Gastroesophageal sphincter (tissue), 4 donors: ENCODE measurements at places on chromosomes 3 and 15. TPM values are rescaled to one million over a fixed set of nuclear protein-coding genes. Genes with fewer than 3 reads are reported as not detected.

The DOCK3 gene
- 5.5 TPM for total RNA-seq

The TIGIT gene
- not detected for total RNA-seq

The DAPK2 gene
- 2.0 TPM for total RNA-seq

DNA sequence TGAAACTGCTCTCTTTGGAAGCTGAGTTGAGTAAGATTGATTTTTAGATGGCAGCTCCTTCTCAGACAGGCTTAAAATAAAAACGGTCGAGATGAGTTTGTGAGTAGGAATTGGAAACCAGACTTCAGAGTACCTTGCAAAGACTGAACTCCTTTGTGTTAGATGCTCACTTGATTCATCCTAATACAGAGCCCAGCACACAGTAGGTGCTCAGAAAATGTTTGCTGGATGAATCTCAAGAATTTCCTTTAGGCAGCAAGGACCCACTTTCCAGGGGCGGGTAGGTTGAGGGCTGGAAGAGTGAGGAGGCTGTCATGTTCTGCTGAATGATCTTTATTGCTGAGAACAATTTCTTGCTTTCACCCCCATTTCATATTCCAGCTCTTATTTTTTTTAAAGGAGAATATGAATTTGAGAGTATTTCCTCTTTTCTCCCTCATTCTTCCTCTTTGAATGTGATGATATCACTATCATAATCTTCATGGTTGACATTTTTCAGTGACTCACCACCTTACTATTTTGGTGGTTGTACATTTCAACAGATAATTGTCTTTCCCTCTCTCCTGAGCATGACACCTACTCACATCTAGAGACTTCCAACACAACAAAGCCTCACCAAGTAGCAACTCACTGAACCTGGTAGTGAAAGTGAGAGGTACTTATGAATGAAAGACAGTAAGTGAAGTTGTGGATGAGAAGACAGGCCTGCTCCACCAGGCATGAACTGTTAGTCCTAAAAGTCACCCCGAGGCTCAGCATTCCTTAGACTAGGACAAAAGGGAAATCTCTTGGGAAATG, 113.3 kb downstream of the PDCD6IP start:
- ATAC-seq: no peak

DNA sequence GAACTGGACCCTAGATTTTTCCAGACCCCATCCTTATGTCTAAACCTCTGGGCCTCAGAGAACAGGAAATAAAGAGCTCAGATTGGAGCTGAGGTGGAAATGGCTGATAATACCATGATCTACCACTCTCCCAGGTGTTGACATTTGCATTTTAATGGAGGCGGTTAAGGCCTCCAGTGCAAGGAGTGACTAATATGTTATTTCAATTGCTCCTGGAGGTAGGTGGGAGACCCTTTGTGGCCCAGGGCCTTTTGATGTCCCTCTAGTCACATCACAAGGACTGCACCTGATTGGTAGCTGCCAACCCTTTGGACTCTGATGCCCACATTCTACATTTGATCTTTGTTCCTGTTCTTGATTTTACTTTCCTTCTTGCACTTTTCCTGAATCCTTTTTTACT, 9.0 kb upstream of the ADCY5 start:
- no peak for ATAC-seq
